ENCODE measurements at places on chromosomes 6 and 20. TPM values are rescaled to one million over a fixed set of nuclear protein-coding genes. Genes with fewer than 3 reads are reported as not detected.

Gene LIN28B
- 0.08 TPM for polyA plus RNA-seq

GRCh38 chr6:156809034-156809433 is 31.9 kb downstream of the ARID1B start:
- no peak for DNase-seq

DNA sequence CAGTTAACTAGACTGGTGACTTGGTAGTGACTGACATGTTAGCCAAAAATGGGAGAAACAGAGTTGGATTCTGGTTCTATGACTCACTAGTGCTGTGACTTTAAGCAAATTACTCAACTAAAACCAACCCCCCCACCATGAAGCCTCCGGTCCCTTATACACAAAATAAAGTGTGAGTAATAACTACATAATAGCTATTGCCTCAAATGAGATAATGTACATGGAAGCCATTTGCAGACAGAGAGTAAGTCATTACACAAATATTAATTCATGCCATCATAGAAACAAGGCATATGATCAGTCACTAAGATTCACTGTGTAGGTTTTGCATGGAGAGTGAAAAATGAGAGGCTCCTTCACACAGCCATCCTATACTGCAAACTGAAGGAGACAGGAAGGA is 111.9 kb downstream of the HIVEP2 start:
- DNase-seq = no peak

DNA sequence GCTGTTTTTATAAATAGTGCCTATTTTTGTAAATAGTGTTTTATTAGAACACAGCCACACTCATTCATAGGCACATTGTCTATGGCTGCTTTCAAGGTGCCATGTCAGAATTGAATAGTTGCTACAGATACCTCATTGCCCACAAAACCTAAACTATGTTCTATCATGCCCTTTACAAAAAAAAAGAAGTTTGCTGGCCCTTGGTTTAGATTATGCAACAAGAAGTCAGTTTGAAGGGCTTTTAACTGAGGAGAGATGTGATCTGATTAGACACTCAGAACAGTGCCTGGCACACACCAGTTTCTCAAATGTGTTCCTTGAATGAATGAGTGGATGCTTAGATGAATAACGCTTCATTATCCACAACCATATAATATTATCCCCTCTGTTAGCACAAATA is 366.1 kb downstream of the MAFB start:
- no peak for DNase-seq

- DNase-seq = peak; percentile 38
Measured at GRCh38 chr6:108947114-108947854, 99.1 kb downstream of the ARMC2 start.
